ENCODE measurements at places on chromosomes 6 and 20. TPM values are rescaled to one million over a fixed set of nuclear protein-coding genes. Genes with fewer than 3 reads are reported as not detected.

The PRR18 gene
- polyA plus RNA-seq, result 1.5 TPM

The KHDC1L gene
- 0.61 TPM for polyA plus RNA-seq

DNA sequence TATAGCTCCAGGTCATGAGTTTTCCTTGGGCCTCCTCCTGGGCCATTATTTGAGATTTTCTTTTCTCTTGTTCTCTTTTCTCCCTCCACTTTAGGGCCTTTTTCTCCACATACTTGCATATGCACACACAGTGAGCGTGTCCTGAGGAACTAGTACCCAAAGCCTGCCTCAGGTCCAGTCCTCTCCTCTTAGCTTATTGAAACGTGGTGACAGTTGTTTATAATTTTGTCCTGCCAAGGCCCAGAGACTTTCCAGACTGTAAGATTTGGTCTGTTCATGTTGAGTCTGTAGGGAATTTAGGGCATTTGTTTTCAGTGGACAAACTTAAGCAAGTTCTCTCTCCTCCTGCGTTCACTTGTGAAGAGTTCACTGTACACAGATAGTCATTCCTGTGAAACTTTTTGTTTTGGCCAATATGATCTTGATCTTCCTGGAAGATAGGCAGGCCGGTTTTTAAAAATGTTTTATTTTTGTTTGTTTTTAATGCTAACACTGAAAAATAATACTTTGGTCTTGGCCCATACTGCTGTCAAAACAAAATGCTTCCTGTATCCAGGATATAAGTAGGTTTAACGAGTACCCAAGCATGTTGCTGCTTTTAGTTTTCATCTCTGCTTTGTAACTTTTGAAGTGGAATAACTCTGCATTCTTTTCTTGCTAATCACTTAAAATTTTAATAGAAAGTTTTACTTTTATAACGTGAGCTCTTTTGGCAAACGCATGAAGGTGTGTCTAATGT is 20.7 kb downstream of the LRRC1 start:
- no peak for DNase-seq

DNA sequence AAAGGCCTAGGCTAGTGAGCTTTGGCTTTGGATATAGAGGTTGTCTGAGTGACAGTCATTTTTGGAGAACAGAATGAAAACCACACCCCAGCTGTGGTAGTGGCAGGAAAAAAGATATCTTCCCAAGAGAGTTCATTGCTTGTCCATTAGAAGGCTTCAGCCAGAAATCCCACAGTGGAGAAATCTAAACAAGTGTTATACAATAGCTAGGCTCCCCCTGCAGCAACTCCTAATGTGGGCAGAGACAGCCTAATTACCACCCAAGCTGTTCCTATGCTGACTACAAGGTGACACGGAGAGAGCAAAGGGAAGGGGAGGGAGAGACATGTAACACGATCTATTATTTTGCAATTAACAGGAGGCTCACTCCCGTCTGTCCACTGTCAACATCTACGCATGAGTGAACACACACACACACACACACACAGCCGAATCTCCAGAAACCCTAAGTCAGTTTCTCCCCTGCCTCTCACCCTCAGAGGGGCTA is 147.5 kb upstream of the TCF21 start:
- DNase-seq, result no peak

- no peak for DNase-seq
Measured at GRCh38 chr20:60785301-60785700, 466.8 kb upstream of the CDH4 start.

The SLC17A3 gene
- 0.43 TPM for polyA plus RNA-seq

DNA sequence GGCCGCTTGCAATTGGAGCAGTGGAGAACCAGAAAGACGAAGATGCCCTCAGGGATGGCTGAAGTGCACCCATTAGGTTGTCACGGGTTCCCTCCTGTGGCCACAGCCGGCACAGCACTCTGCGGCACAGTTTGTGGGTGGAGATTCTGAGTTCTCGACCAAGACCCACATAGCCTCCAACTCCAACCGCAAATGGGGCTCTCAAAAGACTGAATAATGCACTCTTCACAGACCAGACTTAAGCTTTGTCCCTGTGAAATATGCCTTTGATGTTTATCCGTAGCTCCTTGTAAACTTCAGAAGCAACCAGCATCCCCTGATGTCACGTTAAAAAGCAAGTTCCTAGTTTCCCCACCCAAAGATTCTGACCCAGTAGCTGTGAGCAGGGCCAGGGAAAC is 934 bp upstream of the CST9 start:
- DNase-seq, result peak; percentile 90

DNA sequence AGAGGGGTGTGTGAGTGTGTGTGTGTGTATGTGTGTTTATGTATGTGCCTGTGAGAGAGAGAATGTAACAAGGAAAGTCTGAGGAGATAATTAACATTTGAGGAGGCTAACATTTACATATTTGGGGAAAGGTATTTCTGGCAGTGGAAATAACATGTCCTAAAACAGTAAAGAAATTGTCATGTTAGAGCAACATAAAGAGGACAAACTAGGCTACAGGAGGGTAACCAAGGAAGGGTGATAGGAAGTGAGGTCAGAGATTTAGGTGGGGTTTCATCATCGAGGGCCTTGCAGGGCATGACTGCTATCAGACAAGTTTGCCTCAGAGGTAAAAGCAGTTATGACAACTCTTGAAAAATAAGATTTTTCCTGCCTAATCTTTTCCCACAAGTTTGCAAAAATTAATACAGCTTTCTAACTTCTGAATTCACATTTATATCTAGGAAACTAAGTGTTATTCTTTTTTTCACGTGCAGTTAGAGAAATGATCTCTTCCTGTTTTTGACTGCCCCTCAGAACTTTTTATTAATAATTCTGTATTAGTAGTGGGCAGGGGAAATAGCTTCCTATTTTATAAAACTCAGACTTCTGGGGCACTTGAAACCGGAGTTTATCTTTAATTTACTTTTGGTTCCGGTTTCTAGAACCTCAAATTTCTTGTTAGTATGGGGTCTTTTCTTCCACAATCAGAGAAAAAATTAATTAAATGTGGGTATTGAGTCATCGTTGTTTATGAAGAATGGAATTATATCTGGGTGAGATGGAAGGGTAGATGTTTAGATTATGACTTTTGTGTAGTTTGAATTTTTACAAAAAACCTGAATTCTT is 30.5 kb upstream of the RHAG start:
- DNase-seq, result no peak

DNA sequence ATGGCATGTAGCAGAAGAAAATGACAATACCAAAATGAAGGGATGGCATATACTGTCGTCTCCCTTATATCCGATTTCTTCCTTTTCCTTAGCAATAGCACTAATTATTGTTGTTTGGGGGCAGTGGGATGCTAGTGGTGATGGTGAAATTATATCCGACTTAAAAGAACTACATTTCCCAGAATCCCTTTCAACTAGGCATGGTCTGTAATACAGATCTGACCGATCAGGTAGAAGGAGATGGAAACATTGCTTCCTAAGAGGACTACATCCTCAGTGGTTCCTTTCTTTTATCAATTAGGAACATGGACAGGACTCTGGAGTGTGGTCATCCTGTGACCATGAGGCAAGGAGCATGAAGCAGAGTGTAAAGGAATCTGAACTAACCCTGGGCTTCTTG is 532.6 kb downstream of the CBLN4 start:
- DNase-seq, result no peak

Data from hepatocyte (in vitro differentiated cells).